ENCODE measurements at places on chromosomes 11 and 22. TPM values are rescaled to one million over a fixed set of nuclear protein-coding genes. Genes with fewer than 3 reads are reported as not detected.

- no peak for DNase-seq
Measured at GRCh38 chr22:40415531-40416266, 45.3 kb downstream of the SGSM3 start.

DNA sequence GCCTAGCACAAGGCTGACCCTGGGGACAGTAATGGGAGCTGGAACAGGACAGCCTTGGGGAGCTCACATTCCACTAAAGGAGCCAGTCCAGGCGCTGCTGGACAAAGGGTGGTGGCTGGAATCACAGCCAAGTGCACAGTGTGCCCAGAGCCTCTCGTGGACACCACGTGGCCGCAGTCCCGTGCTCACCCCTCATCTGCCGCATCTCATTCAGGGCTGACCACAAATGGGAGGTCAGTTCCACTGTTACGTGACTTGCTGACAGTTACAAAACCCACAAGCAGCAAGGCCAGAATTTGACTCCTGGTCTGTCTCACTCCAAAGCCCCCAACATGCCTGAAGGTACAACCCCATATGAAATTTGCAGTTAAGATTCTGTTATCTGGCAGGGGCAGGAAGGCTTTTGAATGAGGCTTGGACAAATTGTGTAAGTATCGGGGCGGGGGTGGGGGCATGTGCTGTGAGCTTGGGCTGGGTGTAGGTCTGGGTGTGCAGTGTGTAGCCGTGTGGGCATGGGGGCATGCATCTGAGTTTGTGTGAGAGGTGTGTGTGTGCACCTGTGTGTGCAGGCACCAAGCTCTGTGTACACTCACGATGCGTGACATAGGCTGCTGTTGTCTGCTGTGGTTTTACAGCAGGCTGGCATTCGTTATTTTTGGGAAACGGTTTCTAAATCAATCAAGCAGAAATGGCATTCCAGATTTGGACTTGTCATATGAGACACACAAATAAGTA is 301.7 kb downstream of the BRD1 start:
- DNase-seq, result no peak

GRCh38 chr11:65278356-65278755 is 16.6 kb downstream of the POLA2 start:
- no peak for DNase-seq

GRCh38 chr11:57417056-57417455 is 9.9 kb downstream of the SLC43A3 start:
- DNase-seq, result peak; percentile 87

DNA sequence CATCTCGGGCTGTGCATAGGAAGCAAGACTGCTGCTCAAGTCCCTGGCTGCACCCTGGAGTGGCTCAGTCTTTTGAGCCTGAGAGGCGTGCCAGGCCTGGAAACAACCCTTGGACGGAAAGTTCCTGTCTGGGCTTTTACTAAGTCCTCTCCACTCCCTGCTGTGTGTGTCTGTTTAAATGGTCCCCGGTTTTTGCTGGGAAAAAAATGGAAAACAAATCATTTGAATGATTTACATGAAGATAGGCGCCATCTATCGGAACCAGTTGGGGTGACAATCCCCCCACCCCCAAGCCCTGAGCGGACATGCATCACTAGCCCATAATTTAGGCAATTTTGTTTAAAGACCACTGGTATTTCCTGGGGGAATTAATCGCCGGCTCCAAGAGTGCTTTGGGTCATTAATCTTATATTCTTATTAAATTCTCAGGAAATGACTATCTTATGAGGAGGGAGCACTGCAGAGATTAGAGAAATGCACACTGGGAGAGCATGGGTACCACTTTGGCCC is 2.7 kb upstream of the GAB2 start:
- peak; percentile 85 for DNase-seq

SHISA8 gene
- not detected for polyA plus RNA-seq

TPCN2 gene
- polyA plus RNA-seq, result 8.5 TPM

OR56A1 gene
- polyA plus RNA-seq, result not detected

TBX10 gene
- polyA plus RNA-seq, result not detected

MMP8 gene
- not detected for polyA plus RNA-seq

UPK2 gene
- 0.27 TPM for polyA plus RNA-seq

Data from GM23248 (cell line).